Common myeloid progenitor, CD34-positive (primary cell): ENCODE measurements at places on chromosomes 4 and X.

DNA sequence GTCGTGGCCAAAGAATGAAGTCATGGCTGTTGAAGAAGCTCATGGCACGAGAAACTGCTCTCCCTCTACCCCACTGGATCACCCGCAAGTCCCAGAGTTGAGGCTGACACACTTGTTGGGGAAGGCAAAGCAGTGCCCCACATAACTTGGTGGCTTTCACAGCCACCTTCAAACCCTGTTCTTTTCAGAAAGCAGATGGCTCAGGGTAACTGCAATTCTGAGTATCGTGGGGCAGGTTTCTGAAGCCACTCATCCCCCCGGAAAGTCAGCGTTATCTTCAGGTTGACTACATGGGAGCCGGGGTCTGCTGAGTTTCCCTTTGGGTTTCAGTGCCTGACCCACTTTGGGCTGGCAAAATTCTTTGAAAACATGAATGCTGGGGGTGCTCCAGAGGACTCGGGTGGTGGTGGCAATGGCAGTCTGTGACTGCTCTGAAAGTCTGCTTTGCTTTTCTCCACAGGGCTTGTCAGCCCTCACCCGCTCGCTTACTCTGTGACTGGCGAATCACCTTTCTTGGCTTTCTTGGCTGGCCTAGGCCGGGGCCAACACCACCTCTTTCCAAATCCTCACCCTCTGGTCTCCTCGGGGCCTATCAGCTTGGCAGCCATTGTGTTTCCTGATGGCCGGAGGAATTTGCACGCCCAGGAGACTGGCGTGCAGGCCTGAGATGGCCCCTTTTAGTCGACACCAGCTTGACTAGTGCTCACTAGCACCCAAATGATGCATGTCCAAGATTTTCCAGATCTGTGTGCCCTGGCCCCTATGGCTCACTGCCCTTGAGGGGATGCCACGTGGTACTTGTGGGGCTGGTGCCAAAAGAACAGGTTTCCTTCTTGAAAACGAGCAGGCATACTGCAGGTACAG lies 7.3 kb downstream of the PPP1R3F start:
- no peak for DNase-seq
- no peak overlapping the region for H3K27ac ChIP-seq
- H3K27me3 ChIP-seq: no peaks in the 10 kb centered on the region
- no peak overlapping the region for H3K4me3 ChIP-seq

- H3K36me3 ChIP-seq: no peaks in the 10 kb centered on the region
- H3K4me3 ChIP-seq: no peak overlapping the region
- no peak overlapping the region for H3K27ac ChIP-seq
- peaks cover 8% of the 10 kb centered on the region for H3K4me1 ChIP-seq
- no peaks in the 10 kb centered on the region for H3K27me3 ChIP-seq
These were observed 82.3 kb downstream of the FREM3 start for GRCh38 chr4:143617994-143618679.

DNA sequence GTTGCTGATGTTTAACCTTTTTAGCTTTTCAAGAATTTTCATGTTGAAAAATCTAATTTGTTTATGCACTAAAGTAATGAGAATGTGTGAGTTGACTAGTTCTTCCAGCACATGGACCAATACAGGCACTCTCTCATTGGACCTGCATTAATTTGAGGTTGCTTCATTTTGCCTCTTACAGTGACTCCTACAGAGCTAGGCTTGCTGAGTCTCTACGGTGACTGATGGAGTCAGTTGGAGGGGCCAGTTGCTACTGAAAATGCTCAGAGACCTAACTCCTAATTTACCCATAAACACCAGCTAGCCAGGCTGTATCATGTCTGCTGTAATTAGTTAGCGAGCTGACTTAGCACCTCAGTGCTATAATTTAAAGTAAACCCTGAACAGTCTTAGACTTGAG lies 10.9 kb downstream of the MTHFD2L start:
- H3K27ac ChIP-seq: no peak overlapping the region
- DNase-seq: no peak
- H3K4me3 ChIP-seq: no peak overlapping the region
- peaks cover 2% of the 10 kb centered on the region for H3K4me1 ChIP-seq

DNA sequence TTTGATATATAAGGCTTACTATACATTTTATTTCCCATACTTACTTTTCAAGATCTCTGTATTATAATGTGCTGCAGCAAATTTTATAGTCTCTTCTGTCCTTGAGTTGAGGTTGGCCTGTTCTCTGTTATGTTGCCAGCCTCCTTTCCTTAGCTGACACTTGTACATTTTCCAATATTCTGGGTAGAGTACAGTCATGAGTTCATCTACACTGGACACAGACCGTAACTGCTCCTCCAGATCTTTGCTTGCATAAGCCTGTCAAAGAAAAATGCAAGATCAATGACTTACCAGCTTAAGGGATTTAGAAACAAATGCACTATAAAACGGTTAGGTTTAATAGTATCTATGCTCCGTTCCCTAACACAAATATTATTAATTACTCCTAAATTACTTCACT lies 63.2 kb downstream of the VEGFC start:
- no peak overlapping the region for H3K27ac ChIP-seq
- no peak overlapping the region for H3K4me3 ChIP-seq
- no peaks in the 10 kb centered on the region for H3K36me3 ChIP-seq
- H3K4me1 ChIP-seq: no peaks in the 10 kb centered on the region
- no peak for DNase-seq

- H3K4me3 ChIP-seq: no peak overlapping the region
- H3K27me3 ChIP-seq: no peaks in the 10 kb centered on the region
- no peaks in the 10 kb centered on the region for H3K4me1 ChIP-seq
- no peak overlapping the region for H3K27ac ChIP-seq
- DNase-seq: no peak
- peaks cover 10% of the 10 kb centered on the region for H3K36me3 ChIP-seq
These were observed 7.2 kb downstream of the GTPBP6 start for GRCh38 chrX:311156-312129.

GRCh38 chr4:48450740-48451139 lies 32.4 kb upstream of the SLC10A4 start:
- H3K27ac ChIP-seq: no peak overlapping the region
- H3K4me3 ChIP-seq: no peak overlapping the region
- no peaks in the 10 kb centered on the region for H3K27me3 ChIP-seq
- DNase-seq: peak; percentile 20

DNA sequence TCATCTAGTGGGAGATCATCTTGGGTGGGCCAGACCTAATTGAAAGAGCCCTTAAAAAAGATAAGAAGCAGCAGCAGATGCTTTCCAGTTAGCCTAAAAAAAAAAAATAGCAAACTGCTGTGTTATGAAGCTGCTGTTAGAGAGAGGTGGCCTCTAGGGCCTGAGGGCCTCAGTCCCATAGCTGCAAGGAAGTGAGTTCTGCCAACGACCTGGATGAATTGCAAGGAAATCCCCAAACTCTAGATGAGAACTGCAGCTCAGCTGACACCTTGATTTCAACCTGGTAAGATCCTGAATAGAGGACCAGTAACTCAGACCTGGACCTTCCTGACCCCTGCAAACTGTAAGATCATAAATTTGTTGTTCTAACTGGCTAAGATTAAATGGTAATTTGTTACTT lies 275.2 kb downstream of the TENM3 start:
- no peaks in the 10 kb centered on the region for H3K27me3 ChIP-seq
- H3K36me3 ChIP-seq: no peaks in the 10 kb centered on the region
- no peaks in the 10 kb centered on the region for H3K4me1 ChIP-seq
- H3K27ac ChIP-seq: no peak overlapping the region
- DNase-seq: no peak
